HuH-7.5 (cell line): ENCODE measurements at places on chromosomes 12 and 14.

DNA sequence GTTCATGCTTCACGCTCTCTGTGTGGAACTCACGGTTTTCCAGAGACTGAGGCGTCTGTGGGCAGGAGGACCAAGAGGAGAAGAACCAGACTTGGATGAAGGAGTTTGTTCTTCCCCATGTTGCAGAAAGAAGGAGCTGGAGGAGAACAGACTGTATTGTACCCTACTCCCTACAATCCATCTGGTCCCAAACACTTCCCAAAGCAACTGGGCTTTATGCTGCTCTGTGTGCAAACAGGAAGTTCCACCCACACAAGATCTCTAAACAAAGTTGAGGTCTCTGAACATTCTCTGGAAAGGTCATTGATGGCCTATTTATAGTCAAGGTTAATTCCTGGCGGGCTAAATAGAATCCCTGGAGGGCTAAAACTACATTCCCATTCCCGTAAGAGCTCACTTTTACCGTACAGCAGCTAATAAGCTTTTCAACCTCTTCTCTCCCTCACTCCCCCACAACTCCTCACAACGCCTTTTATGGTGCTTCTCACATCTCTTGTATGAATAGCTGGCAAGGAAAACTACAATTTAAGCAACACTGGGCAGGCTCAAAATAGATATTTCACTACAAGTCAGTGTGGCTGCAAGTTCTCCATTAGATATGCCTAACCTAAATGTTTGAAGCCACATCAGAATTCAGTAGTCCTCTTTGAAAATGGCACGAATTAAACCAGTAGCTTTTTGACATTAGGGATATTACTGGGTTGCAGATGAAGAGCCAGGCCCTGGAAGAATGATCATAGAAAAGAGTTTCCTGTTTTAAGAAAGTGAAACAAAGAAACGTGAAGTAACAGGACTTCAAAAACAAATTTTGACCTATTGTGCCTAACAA, at the start of gene A2M:
Gene A2M, minus strand, starts transcription at position 189 of the 829 bp plus-strand sequence. Its CDS starts 70 bp downstream, at position 119.
- DNase-seq, result no peak

DNA sequence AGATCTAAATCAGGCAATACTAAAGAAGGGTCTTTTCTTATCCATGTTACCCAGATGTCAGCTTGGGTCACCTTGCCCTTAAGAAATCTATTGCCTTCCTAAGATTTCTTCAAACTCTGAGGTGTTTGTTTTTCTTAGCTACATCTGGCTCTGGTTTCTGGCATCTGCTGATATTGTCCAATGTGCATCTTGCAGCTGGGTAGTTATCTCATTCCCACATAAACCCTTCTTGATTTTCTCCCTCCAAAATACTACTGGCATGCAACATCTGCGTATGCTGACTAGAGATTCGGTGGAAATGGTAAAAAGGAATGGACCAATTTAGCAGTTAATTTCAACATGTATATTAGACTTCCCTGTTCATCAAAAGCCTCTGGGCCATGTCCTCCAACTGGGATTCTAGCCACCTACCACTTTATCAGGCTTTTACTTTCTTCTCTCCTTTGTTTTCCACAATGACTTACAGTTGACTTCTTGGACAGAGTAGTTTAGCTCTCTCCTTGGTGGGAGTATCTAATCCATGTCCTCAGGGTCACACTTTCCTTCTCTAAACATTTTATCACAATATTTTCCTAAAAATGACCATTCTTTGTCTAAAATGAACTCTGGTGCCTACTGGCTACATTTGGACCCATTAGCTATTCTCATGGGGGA, 324.8 kb upstream of the FAR2 start:
- DNase-seq, result no peak

GRCh38 chr12:2844786-2845185, 10.0 kb upstream of the NRIP2 start:
- no peak for DNase-seq

- DNase-seq, result no peak
Measured at GRCh38 chr12:65528127-65528526, 249.6 kb downstream of the MSRB3 start.

DNA sequence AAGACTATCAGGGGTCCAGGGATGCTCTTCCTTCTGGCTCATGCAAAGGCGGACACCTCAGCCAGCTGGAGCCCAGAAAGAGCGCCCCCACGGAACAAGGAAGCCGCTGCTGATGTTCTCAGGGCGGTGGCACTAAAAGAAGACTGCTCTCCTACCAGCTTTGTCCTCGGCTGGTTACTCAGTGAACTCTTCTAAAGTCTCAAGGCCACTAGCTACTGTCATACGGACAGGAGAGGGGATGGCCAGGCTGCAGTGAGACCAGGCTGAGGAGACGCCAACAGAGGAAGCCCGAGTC, 59.6 kb downstream of the CCDC88C start:
- DNase-seq, result no peak

DNA sequence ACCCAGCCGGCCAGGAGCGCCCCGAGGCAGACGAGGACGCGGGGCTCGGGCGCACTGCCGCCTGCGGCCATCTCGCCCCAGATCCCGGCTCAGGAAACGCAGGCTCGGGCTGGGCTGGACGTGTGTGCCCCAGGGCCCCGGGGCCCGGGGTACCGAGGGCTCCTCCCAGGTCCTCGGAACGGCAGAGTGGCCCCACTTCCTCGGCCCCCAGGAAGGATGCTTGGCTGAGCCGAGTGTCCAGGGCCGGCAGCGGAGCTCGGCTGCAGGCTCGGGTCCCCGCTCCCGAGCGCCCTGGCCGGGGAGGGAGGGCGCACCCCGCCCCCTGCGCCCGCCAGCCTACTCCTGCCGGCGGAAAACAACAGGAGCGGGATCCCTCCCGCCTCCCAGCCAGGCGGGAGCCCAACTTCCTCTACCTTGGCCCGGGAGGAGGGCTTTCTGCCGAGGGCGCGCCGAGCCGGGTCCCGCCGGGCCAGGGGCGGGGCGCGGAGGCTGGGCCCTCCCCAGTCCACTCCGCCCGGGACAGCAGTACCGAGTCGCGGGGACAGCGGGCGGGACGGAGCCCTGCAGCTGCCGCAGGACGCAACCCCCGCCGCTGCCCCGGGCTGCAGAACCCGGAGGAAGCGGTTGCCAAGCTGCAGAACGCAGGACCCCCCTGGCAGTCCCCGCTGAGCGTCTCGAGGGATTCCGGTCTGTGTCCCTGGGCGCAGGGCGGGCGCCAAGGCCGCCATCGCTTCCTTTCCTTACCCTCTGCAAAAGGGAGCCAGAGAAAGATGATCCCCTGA, at the start of gene VSIG10:
Gene VSIG10, minus strand, starts transcription at position 411 of the 782 bp plus-strand sequence. Its CDS starts 340 bp downstream, at position 71.
- peak; percentile 67 for DNase-seq

GRCh38 chr12:129169928-129170327, 316.6 kb downstream of the GLT1D1 start:
- DNase-seq, result no peak

DNA sequence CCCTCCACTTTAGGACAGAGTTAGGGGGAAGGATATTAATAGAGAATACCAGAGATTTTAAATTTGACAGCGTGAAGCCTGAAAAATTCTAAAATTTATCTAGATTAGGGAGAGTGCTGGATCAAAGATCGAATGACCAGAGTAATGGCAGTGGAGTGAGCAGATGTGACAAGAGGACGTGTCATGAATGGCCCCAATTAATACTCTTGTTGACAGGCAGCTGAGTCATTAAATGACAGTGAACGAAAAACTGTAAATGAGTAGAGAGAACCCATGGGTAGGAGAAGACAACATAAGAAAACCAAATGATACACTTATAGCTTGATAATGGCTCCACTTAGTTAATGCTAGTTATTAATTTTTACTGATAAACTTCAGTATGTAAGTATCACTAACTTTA, 73.9 kb upstream of the PLEKHA5 start:
- DNase-seq, result no peak

- no peak for DNase-seq
Measured at GRCh38 chr14:100345711-100346110, 22.6 kb downstream of the SLC25A47 start.

DNA sequence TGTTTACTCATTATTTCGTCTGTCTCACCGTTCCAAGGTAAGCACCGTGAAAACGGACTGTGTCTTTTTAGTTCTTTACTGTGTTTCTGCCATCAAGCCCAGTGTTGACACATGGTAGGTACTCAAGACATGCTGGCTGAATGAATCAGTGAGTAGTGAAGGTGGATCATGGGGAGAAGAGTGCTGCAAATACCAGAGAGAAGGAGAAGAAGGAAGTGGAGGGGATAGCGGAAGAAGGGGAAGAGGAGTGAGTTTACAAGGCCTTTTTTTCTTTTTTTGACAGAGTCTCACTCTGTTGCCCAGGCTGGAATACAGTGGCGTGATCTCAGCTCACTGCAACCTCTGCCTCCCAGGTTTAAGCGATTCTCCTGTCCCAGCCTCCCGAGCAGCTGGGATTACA, 54.6 kb downstream of the ETV6 start:
- DNase-seq, result no peak

- DNase-seq, result no peak
Measured at GRCh38 chr14:102085948-102086708, 716 bp downstream of the HSP90AA1 start.

GRCh38 chr14:53491884-53492277, 338.8 kb upstream of the DDHD1 start:
- DNase-seq, result no peak

DNA sequence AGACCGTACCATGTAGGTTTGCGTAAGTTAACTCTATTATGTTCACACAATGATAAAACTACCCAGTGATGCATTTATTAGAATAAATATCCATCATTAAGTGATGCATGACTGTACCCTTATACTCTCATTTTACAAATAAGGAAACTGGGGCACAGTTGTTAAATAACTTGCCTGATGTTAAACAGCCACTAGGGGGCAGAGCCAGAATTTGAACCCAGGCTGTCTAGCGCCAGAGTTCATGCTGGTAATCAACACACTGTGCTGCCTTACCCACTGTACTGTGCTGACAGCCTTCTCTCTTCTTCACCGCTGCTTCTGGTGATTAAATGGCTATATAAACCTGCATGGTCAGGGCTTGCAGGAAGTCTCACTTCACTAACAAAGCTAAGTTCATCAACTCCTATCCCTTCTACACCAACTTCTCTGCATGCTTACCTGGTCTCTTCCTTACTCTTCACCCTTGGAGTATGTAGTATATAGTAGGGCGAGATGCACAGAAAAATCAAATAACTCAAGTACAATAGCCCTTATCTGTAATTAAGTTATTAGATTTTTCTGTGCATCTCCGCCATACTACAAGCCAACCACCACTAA, 43.6 kb upstream of the APPL2 start:
- no peak for DNase-seq

GRCh38 chr12:71415336-71416231, 24.0 kb upstream of the LGR5 start:
- peak; percentile 40 for DNase-seq

GRCh38 chr12:11732023-11732422, 82.5 kb downstream of the ETV6 start:
- DNase-seq, result no peak

- DNase-seq, result no peak
Measured at GRCh38 chr14:98900798-98901197, 371.2 kb downstream of the BCL11B start.

- no peak for DNase-seq
Measured at GRCh38 chr12:70359458-70360197, 6.5 kb upstream of the KCNMB4 start.

DNA sequence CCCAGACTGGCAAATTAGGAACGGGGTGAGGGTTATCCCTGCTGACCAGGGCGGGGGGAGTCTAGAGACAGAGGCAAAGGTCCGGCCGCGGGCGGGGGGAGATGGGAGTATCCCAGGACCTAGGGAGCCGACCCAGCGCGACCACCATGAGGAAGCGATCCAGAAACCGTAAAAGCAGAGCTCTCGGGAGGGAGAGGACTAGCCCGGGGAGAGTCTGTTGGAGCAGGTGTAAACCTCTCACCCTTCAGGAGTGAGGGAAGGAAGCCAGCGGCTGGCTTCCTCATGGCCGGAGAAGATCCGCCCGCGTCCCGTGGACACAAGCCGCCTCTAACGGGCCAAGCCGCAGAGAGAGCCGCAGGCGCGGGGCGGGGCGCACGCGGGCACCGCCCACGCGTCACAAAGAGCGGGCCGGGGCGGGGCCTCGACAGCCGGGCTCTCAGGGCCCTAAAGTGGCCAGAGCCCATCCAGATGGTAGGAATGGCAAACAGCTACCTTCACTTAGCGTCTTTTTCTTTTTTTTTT, at the start of gene ACRBP:
Gene ACRBP, minus strand, starts transcription at position 350 of the 522 bp plus-strand sequence. Its CDS starts 66 bp downstream, at position 284.
- DNase-seq, result no peak

DNA sequence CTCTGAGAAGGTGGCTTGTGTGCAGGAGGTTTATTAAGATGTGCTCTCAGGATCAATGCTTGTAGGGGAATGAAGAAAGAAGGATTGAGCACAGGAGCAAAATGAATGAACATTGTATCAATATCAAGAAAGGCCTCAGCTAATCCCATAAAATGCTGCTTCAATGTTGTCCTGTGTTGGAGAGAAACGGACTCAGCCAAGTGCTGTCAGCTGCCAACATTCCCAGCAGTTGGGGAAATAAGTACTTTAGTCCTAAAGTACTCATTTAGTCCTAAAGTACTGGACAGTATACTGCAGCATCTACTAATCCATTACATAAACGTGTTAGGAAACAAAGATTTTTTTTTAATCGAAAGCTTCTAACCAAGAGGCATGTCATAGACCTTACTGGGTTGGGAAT, 255.9 kb downstream of the SEC23A start:
- no peak for DNase-seq

GRCh38 chr14:71713016-71713415, 219.2 kb upstream of the RGS6 start:
- no peak for DNase-seq

GRCh38 chr12:104699489-104700190, 242.9 kb downstream of the CHST11 start:
- no peak for DNase-seq

DNA sequence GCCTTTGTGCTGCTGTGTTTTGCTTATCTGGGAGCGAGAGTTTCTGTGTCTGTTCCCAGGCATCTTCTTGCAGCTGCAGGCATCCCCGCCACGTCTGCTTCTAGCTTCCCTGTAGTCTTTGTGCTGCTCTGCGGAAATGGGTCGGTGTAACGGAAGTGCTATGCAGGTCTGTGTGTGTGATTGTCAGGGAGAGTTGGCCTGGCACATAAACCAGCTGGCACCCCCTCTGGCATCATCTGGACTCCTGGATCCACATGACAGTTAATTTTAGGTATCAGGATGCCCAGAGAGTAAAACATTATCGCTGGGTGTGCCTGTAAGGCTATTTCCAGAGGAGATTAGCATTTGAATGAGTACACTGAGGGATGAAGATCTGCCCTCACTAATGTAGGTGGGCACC, 9.4 kb upstream of the OASL start:
- no peak for DNase-seq

DNA sequence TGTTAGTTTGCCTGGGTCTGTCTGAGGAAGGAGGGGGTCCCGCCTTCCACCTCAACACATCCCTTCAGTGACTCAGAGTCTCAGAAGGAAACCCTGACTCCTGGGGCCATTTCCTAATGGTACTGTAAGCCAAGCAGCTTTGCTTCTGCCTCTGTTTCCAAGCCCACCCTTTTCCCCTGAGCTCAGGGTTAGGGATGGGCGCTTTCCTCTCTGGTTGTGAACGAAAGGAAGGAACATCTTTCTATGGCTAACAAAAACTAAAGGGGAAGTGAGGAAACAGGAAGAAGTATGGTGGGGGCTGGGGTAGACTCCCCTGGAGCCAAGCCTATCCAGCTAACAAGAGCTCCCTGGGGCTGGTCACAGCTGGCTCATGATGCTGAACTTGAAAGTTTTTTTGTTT, 11.6 kb upstream of the UNC119B start:
- no peak for DNase-seq
